ENCODE measurements at places on chromosomes 5 and 9.
A peak's percentile ranks its signal among the peaks of the same experiment; 100 is the strongest.

DNA sequence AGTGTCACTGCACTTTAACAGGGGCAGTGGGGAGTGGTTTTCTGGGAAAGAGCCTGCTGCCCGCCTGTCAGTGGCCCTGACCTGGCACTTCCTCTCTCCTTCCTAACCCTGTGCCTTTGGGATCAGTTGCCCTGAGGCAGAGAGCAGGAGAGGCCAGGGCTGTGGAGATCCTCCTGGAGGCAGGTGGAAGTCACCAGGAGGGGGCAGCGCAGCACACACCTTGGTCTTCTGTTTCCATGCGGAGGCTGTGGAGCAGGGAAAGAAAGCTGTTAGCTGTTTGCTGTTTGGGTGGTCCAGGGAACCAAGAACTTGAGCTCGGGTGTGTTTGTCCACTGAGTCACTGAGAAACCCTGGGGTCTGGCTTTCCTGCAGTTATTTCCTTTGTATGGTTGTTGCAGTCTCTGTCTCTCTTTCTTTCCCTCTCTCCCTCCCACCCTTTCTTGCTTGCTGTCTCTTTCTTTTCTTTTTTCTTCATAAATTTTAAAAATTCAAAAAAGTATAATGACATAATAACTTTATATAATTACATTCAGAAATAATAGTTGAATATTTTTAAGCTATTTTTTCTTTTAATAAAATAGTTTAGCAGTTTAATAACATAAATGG, 28.1 kb downstream of the NTRK2 start:
- peak; percentile 74 for DNase-seq

DNA sequence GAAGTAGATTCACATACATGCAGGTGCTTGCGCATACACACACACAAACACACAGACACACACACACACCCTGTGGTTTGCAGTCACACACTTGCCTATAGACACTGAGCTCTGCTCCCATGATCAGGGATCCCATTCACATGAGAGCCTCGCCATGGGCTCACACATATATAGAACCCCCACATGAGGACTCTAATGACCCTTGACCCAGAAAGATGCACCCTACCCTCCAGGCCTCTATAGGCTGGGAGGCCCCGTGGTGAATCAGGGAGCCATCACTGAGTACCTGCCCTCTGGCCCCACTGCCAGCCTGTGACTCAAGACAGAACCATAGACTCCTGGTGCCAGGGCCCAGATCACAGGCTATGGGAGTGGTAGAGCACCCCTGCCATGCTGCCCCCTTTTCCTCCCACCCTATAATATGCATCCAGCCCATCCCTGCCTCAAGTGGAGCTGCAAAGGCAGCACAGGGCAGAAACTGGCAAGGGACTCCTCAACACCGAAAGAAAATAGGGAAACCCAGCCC, 3.3 kb upstream of the AQP3 start:
- no peak for DNase-seq

GRCh38 chr5:16345454-16345853, 120.1 kb downstream of the ZNF622 start:
- DNase-seq: no peak

DNA sequence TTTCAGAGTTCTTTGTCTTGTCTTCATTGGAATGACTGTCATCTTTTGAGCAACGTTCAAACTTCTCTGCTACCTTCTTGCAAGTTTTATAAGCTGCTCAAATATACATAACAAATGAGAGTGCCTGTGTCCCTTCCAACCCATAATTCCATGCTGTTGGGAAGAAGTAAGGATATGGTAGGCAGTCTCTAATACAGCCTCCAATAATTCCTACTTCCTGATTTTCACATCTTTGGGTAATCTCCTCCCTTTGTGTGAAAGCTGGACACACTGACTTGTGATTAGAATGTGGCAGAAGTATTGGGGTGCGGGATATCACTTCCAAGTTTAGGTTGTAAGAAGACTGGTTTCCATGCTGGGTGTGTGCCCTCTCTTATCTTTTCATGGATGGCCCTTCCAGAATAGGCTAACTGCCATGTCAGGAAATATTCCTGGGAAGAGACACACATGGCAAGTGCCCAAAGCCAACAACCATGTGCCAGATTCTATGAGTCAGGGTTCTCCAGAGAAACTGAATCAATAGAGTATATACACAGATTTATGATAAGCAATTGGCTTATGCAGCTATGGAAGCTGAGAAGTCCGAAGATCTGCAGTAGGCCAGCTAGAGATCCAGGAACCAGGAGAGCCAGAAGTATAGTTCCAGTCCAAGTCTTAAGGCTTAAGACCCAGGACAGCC, 531.3 kb downstream of the NTRK2 start:
- DNase-seq: no peak

DNA sequence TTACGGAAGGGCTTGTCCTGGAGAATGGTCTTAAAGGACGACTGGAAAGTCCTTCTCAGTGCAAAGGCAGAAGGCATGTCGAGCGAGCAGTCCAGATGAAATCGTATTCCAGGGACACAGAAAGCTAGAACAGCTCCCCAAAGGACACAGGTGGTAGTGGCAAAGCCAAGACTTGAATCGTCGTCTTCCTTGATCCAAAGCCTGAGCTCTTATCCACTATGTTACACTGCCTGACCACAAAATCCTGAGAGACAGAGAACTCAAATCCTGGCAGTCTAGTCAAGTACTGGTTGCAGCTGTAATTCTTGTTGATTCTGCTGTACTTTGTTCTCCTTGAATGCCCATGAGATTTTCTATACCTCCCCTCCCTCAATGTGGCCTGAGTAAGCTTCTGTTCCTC, 198.7 kb downstream of the TARS1 start:
- DNase-seq: no peak

- no peak for DNase-seq
These were observed 173.8 kb downstream of the CEMIP2 start for GRCh38 chr9:71594541-71594940.

DNA sequence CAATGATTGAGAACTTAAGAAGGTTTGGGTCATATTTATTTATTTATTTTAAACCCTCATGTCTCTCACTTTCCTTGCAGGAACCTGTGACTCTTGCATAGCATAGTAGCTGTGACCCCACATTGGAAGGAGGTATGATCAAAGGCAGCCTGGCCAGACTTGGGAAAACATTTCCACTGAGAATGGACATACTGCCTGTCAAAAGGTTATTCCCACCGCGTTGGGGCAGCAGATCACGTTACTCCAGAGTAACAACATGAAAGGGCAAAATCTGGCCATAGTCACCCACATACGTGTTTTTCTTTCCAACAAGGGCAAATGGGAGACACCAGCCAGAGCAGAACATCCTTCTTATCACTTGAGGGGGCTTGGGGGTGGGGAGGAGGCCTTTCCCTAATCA, 95.7 kb downstream of the ARL15 start:
- DNase-seq: no peak

GRCh38 chr9:71636143-71636839, 132.0 kb downstream of the CEMIP2 start:
- DNase-seq: no peak

DNA sequence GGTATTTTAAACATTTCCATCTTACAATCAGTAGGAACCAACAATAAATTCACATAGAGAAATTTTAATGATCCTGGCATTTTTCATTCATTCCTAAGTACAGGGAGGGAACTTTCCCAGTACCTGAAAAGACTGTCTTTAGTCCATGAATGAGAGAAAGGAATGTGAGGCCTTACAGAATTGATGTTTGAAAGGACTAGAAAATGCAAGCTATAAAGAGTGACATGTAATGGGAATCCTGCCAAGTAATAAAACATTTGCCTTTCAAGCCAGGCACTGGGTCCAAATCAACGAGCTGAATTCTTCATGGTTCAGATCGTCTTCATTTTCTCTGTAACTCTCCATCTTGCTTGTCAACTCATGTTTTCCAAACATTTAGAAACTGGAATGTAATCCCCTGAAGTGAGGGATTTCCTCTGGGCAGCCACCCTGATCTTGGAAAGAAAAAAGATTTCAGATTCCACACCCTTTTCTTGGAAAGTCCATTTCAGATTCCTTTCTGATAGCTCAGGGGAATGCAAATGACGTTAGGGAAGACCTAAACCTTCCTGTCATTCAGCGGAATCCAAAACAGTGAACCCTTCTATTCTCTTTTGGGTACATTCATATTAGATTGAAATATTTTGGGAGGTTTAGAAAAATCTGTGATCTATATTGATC, 315.8 kb downstream of the SH3GL2 start:
- DNase-seq: no peak

DNA sequence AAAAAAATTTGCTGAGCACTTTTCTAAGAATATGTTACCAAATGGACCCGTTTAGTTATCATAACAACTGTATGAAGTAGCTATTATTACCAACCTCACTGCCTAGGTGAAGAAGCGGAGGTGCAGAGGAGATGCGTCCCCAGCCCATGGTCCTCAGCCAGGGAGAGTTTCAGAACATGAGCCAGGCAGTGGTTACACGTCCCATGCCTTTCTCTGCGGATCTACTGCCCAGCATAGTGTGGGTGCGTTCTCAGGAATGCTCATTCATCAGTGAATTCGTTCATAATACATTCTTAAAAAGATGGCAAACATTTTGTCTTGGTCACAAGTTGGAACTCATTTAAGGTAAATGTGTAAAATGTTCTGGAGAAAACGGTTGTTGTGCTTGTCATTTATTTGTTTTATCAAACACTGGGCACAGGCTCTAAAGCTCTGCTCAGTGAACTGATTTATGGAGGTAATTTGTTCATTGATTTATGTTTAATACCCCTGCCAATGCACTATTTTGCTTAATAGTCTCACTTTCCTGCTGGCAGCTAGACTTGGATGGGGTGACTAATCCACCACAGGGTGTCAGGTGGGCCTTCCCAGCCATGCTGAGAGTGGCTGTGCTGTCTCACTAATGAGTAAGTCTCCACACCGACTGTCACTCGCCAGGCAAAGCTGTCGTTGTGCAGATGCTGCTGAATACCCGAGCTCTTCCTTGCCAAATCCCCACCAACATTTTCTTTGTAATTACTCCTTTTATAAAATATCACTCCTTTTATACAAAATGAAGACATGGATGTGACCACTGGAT, 248.8 kb downstream of the TENT4A start:
- DNase-seq: no peak

DNA sequence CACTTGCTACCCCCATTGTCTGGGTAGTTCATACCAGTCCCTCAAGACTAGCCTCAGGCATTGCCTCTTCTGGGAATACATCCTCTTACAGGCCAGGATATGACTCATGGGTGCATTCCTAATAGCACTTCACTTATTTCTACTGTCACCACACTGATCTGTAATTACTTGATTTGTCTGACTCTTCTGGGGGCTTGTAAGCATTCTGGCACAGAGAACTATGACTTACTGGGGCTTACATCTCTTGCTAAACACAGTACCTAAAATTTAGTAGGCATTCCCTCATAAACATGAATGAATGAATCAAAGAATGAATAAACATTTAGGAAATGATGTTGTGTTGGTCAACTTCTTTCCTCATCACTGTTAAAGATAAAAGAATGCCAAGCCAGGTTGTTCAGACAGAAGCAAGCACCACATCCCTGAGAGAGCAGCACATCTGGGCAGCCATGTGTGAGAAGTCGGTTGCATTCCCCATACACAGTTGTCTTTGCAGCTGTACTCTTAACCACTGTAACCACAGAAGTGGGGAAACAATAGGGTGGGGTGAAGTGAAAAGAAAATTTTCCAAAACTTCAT, 27.6 kb downstream of the IL7R start:
- DNase-seq: no peak

- DNase-seq: no peak
These were observed 15.7 kb downstream of the AUH start for GRCh38 chr9:91345978-91346377.

- no peak for DNase-seq
These were observed at the start of gene CD180 for GRCh38 chr5:67196537-67197059. CD180 (minus strand) TSS chr5:67196799; CDS start chr5:67196641, 158 bp downstream.

- DNase-seq: no peak
These were observed 26.9 kb downstream of the GOLPH3 start for GRCh38 chr5:32147236-32147635.

DNA sequence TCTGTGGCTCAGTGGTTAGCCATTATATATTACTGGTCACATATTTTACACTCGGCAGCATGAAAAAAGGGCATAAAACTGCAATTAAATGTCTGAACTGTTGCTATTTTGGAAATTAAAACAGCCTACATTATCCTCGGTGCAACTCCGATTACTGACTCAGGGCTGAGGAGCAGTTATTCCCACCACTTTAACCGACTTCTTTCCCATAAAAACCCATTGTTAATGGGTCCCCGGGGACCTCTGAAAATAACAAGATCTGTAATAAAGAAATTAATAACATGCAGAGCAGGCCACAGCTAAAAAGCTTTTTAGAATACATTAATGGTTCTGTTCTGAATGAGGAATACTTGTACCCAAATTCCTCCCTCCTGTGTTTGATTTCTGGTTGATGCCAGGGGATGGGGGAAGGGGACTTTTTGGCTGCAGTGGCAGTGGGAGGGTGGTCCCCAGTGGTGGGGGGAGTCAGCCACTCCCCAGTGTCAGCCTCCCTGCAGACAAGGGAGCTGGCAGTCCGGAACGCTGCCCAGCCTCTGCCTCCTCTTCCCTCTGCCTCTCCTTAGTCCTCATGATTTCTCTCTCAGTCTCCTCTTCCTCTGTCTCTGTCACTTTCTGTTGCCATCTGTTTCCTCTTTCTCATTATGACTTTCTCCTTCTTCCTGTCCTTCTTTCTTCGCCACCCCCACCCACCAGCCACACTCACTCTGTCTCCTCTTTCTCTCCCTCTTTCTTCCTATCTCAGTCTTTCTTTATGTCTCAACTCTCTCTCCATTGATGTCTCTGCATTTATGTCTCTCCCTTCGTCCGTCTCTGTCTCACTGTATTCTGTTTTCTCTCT, 59.0 kb upstream of the ZBTB43 start:
- DNase-seq: no peak

DNA sequence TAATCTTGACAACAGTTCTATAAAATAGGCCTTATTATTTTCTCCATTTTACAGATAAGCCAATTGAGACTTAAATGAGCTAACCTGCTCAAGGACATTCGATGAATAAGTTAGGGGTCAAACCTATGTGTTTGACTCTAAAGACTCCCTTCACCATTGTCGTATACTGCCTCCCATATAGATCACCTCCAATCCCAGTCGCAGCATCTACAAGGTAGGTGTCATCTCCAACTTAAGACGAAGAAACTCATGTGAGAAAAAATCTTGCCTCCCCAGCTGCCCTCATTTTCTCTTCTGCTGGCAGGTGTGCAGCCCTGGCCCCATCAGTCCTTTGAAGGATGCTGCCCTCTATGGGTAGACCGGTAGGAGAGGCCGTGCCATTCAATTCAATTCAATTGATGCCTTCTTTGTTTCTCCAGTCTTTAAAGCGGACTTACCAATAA, 75.2 kb upstream of the SMARCA2 start:
- peak; percentile 40 for DNase-seq
